Urothelium cell line (cell line): ENCODE measurements at places on chromosomes 3 and 15.

- DNase-seq, result no peak
Measured at GRCh38 chr3:160369784-160370183, 29.2 kb downstream of the IFT80 start.

- DNase-seq, result no peak
Measured at GRCh38 chr3:120181632-120182031, 87.4 kb upstream of the GSK3B start.

DNA sequence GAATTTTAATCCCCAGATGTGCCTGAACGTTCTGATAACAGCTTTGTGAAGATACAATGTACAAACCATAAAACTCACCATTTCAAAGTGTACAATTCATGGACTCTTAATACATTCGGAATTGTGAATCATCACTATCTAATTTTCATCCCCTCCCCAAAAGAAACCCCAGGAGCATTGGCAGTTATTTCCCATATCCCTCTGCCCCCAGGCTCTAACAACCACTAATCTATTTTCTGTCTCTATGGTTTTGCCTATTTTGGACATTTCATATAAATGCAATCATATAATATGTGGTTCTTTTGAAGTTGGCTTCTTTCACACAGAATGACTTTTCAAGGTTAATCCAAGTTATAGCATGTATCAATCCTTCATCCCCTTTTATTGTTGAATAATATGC is 25.3 kb downstream of the PRICKLE2 start:
- DNase-seq, result no peak

DNA sequence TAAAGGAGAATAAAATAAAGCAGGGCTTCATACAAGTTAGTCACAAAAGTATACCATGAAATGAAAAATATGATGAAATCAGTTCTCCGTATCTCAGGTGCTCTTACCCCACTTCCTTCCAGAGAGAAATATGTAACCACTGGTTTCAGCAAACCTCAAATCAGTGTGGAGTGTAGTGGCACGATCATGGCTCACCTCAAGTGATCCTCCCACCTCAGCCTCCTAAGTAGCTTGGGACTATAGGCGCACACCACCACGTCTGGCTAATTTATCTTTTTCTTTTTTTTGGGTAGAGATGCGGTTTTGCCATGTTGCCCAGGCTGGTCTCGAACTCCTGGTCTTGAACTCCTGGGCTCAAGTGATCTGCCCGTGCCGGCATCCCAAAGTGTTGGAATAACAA is 24.2 kb downstream of the DENND4A start:
- DNase-seq, result no peak

GRCh38 chr15:91484141-91484540 is 369.4 kb upstream of the SLCO3A1 start:
- DNase-seq, result no peak

GRCh38 chr15:37771465-37771864 is 163.0 kb upstream of the TMCO5A start:
- peak; percentile 40 for DNase-seq

DNA sequence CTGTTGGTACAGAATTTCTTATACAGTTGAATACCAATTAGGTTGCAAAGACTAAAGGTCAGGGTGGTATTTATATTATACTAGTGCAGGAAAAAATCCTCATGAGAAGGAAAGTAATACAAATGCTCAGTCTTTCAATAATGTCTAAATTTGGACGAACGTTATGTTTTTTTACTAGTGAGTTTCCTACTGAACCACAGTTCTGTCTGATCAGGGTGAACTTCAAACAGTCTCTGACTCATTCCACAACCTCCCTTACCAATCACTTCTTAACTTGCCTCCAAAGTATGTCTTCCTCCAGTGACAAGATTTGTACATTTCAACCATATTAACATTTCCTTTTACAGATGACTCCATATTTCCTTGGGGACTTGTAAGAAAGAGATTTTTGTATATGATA is 3.4 kb downstream of the TMEM212 start:
- peak; percentile 29 for DNase-seq

DNA sequence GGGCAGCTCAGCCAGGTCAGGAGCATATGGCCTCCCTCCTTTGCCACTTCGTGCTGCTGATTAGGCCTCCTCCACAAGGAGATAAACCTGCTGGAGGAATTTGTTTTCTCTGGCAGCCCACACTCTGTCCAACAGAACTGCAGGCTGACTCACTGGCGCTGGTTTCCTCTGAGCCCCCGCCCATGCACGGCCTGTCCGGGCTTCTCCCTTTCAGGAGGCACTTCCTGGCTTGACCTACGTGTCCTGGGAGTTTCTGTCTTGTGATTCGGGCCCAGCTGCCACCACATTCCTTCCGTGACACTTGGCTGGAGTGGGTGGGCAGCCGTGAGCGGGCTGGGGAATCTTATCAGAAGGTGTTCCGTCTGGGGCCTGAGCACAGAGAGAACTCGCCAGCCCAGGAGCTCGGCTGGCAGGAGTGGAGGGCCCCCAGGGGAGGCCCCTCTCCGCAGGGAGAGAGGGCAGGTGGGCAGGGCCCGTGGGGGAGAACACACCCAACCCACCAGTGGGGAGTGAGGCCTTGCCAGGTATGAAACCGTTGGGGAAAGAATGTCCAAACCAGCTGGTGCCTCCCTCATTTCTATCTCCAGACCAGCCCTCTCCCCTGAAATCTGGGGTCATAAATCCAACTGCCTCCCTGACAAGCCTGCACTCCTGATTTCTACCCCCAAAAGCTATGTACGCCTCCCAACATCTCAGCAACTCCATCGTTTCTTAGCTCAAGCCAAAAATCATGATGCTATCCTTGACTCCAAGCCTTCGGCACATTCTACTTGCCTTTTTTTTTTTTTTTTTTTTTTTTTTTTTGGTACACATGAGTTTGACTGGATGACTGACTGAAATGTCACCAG is 110.6 kb upstream of the MEF2A start:
- peak; percentile 91 for DNase-seq

- DNase-seq, result no peak
Measured at GRCh38 chr15:73254598-73254997, 114.2 kb downstream of the HCN4 start.

DNA sequence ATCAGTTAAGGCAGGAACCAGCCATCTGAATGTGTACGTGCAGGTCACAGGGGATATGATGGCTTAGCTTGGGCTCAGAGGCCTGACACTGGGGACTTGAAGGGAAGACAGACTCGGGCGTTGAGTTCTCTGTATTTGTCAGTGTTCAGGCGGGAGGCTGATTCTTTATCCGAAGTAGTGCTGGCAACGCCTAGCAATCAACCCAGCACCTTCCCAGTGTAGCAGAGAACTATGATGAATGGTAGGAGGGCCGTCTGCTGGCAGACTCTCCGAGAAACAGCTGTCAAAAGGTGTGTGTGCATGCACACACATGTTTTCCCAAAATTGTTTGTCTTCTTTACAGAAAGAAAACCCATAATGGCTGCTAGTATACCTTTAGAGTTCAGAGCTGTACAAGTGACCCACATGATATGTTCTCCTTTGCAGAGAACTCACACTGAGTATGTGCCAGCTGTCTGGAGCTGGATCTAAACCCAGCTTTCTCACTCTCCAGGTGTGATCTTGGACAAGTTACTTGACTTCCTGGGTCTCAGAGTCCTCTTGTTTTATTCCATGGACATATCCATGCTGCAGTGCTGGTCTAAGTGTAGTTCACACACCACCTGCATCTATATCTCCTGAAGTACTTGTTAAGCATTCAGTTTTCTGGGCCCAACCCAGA is 74.5 kb upstream of the LARS2 start:
- DNase-seq, result no peak

DNA sequence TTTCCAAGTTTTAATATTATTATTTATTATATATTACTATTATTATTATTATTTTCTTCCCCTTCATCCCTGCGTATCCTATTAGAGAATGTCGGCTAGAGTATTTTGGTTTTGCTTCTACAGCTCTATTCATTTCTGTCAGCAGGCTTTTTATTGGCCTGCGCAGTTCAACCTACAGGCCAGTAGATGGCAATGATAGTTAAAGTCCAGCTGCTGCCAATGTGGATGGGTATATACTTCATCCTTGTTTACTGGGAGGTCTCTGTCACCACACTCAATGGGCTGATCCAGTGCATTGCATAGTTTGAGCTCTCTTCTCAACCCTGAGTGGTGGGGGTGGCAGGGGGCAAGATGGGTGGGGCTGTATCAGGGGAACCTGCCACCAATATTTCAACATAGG is 799.8 kb downstream of the NSUN3 start:
- DNase-seq, result peak; percentile 20

DNA sequence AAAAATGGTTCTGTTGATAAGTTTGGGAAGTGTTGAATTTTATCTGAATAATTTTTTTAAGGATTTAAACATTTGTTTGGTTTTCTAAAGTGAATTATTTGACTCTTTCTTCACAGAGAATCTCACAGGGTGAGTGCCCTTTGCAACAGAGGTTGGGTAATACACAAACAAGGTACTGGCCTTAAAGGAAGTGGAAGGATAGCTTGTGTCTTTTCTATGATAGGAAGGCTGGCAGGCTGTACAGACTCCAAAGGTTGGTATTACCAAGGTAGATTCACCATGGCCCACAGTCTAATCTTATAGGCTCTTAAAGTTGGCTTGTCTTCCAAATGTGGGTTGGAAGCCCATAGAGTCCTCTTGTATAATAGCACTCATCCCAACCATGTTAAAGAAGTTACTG is 311.5 kb downstream of the SV2B start:
- no peak for DNase-seq

DNA sequence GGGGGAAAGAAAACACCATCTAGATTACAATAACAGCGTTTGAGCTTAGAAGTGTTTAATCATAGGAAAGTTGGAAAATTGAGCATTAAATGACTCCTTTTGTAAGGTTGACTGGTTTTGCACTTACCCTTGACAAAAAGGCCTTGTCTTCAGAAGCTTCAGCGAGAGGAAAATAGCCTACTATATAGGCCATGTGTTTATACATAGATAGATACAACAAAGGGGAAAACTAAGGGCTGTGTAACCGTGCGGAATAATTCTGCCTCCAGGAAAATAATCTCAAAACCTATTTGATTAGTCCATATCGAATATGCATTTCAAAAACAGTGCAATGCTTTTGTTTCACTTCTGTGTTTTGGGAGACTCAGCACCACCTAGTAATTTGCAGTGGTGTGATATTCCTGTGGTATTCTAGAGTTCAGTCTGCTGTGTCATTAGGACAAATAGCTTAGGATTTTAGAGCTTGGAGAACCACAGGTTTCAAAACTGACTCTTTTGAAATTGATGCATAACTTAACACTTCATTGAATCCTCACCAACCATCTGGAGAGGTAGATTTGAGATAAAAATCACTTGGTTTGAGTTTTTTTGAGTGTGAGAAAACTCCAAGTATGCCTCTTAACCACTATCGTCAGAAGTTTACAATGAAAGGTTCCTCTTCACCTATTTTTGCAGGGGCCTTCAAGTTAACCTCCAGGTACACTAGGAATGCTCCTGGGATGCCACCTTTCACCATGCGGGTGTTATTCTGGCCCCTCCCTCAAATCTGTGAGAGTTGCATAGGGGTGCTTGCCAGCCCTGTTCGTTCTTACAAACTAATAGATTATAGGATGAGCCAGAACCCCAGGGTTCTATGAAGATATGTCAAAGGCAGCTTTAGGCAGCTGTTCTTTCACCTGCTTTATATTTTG is 1.9 kb downstream of the ARHGAP31 start:
- no peak for DNase-seq

GRCh38 chr15:33066584-33066983 is 127.9 kb downstream of the FMN1 start:
- DNase-seq, result no peak

DNA sequence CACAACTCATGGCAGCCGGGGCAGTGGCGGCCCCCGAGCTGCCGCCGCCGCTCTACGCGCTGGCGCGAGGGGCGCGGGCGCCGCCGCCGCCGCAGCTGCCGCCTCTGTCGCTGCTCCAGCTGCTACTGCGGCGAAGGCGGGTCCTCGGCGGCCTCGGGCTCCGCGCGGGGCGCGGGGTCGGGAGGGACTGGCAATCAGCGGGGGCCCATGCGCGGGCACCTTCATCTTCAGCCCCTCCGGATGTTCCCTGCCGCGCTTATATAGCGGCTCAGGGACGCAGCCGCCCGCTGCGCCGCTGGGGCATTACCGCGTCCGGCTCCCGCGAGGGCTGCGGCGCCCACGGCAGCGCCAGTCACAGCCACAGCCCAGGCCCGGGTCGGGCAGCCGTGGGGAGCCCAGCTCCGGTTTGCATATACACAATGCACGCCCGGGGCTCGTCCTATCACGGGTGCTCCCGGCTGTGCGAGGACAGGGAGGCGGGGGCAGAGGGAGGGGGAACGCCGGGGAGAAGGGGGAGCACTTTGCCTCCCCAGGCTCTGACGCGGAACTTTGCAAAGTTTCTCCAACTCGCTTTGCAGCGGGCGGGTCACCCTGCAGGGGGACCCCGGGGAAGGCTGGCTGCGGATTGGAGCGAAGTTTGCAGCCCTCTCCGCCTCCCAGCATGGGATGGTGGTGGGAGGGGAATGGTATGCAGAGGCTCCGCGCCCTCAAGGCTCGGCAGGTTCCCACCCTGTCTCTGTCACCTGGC is at the start of gene VGLL3:
TSS of gene VGLL3 (minus strand) at position 416 of the 748 bp plus-strand sequence. CDS start at position 10, 406 bp downstream.
- DNase-seq, result peak; percentile 69

- DNase-seq, result no peak
Measured at GRCh38 chr3:156617145-156617544, 57.2 kb upstream of the TIPARP start.

- DNase-seq, result peak; percentile 23
Measured at GRCh38 chr3:56926243-56926946, 124.6 kb upstream of the ARHGEF3 start.

DNA sequence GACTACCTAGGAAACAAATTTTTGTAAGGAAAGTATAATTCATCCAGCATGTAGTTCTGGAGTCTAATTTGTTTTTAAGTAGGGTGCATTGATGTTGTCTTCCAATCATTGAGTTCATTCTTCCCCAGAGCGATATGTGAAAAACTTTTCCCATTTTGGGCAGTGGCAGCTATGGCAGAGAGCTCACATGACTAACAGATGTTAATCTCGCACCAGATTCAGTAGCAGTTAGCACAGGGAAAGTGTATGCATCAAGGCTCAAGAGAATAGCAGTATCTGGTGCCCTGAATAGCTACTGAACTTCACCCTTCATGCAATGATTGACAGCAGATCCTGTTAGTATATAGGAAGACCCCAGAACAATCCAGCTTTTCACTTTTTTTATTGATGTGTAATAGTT is 46.3 kb upstream of the TCAIM start:
- DNase-seq, result no peak

GRCh38 chr15:85540085-85540797 is 159.8 kb downstream of the AKAP13 start:
- DNase-seq, result no peak

- no peak for DNase-seq
Measured at GRCh38 chr15:58148633-58149445, 10.7 kb downstream of the AQP9 start.

DNA sequence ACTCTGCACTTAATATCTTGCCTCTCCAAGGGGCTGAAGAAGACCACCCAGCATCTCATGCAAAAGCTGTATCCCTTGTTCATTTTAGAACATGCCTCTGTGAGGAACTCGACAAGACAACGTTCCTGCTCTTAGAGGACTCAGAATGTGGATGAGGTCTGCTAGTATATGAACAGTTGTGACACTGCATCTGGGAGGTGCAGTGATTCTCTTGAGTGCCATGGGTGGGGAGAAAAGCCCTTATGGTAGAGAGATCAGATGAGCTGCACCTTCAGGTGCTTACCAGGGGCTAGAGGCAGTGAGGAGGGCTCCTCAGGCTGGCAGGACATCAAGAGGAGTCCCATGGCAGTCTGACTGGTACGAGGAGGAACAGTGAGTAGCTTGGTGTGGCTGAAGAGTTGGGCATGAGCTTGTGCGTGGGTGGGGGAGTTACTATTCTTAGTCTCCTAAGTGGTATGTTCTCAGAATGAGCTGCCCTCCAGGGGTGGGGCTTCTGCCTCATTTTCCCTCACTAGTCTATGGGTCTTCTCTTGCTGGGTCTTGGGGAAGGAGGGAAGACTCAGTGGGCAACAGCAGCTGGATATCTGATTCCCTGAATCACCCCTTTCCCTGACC is 56.7 kb upstream of the ATP2B2 start:
- DNase-seq, result no peak
